ENCODE measurements at places on chromosomes 6 and 20. TPM values are rescaled to one million over a fixed set of nuclear protein-coding genes. Genes with fewer than 3 reads are reported as not detected.

DNA sequence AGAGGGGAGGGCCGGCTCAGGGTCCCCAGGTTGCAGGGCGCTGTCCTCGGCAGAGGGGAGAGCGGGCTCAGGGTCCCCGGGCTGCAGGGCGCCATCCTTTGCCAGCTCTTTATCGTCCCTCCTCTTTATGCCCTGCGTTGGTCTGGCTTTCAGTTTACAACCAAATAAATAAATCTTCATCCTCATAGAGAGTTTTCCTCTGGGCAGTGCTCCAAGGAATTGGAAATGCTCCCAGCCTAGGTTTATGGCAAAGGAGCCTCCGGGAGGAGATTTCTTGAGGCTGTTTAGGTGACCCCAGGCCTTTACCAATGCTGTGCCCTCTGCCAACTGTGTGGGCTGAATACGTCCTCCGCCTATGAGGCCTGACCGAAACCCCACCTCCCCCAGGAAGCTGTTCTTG lies 60.2 kb downstream of the CHMP4B start:
- H3K4me1 ChIP-seq = no peaks in the 10 kb centered on the region
- no peak overlapping the region for H3K27ac ChIP-seq
- no peak overlapping the region for H3K4me3 ChIP-seq
- H3K27me3 ChIP-seq = no peaks in the 10 kb centered on the region

- peaks cover 34% of the 10 kb centered on the region for H3K36me3 ChIP-seq
- no peak for DNase-seq
- H3K27me3 ChIP-seq = no peaks in the 10 kb centered on the region
Measured at GRCh38 chr20:59030911-59031563, 1.1 kb downstream of the ATP5F1E start.

The MYLK4 gene
- total RNA-seq = 0.22 TPM

DNA sequence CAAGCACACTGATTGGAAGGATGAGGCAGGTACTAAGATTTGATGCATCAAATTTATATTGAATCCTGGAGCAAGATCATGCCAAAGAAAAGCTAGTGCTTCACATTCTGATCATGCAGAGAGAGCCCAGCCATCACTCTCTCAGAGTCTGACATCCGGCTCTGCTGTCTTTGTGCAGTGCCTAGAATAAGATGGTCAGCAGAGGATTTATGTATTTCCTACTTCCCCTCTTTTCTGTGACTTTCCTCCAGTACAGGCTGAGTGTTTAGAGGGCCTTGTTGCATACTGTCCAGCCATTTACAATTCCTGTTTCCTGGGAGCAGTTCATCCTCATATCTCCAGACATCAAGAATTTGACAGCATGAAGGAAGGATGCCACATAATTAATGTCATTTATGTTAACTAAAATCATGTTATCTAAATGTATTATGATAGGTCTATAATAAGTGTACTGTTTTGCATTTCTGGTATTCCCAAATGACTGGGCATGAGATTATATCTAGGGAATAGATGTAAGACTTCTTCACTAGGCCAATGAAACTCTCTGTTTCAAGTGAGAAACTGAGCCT lies 167.6 kb downstream of the EPM2A start:
- no peak overlapping the region for H3K27ac ChIP-seq
- no peak overlapping the region for H3K4me3 ChIP-seq
- no peak for DNase-seq

The TPX2 gene
- 62.7 TPM for total RNA-seq

GRCh38 chr20:18839507-18840247 lies 26.1 kb downstream of the SCP2D1 start:
- H3K27ac ChIP-seq = no peak overlapping the region
- DNase-seq = no peak
- no peaks in the 10 kb centered on the region for H3K4me1 ChIP-seq
- H3K36me3 ChIP-seq = no peaks in the 10 kb centered on the region
- H3K27me3 ChIP-seq = no peaks in the 10 kb centered on the region
- H3K4me3 ChIP-seq = no peak overlapping the region

The RIMS4 gene
- not detected for total RNA-seq

DNA sequence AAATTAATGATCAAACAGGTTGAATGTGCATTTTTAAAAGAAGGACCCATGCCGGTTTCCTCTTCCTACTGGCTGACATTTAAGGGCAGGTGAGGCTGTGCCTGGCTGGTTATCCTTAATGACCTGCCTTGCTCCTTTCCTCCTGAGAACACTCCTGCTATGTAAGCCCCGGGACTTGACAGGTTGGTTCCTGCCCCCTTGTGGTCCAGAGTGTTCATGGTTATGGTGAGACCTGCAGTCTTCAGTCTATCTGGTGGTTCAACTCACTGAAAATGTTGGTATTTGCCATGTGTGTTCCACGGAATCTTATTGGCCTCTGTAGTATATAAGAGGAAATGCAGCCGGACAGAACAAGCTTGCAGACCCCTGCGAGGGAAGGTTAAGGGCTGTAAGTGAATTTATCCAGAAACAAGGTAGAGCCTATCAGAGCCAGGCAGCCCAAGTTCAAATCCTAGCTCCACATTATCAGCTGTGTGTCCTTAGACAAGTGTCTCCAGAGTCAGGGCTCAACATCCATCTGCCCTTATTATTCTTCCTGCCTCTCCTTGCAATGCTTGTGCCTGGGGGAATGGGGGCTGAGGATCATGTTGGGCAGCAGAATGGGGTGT lies 5.2 kb upstream of the BPIFA3 start:
- H3K4me3 ChIP-seq = no peak overlapping the region
- no peak for DNase-seq
- no peaks in the 10 kb centered on the region for H3K36me3 ChIP-seq

DNA sequence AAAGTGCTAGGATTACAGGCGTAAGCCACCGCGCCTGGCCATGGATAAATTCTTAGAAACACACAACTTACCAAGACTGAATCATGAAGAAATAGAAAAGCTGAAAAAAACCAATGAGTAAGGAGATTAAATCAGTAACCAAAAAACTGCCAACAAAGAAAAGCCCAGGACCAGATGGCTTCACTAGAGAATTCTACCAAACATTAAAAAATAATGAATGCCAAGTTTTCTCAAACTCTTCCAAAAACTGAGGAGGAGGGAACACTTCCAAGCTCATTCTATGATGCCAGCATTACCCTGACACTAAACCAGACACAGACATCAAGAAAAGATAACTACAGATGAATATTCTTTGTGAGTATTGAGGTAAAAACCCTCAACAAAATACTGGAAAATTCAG lies 44.3 kb downstream of the USP49 start:
- H3K4me1 ChIP-seq = no peaks in the 10 kb centered on the region
- no peaks in the 10 kb centered on the region for H3K36me3 ChIP-seq
- DNase-seq = no peak
- H3K27me3 ChIP-seq = no peaks in the 10 kb centered on the region
- no peak overlapping the region for H3K4me3 ChIP-seq

DNA sequence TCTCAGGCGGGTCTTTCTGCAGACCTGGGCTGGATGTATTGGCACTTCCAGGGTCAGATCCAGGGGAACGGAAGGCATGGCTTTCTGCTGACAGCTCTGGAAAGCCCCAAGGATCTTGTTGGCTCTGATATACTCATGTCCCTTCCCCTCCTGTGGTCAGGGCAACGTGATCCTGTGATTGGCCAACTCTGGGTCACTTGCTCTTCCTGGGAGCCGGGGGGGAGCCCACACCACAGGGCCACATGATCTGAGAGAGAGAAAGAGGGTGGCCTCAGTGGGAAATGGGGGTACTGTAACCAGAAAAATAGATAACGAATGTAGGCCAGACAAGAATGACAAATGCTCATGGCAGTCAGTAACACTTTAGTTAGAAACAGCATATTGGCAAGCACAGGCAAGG lies 223.0 kb downstream of the NFATC2 start:
- no peak for DNase-seq
- H3K27ac ChIP-seq = no peak overlapping the region

The PACRG gene
- total RNA-seq = not detected

DNA sequence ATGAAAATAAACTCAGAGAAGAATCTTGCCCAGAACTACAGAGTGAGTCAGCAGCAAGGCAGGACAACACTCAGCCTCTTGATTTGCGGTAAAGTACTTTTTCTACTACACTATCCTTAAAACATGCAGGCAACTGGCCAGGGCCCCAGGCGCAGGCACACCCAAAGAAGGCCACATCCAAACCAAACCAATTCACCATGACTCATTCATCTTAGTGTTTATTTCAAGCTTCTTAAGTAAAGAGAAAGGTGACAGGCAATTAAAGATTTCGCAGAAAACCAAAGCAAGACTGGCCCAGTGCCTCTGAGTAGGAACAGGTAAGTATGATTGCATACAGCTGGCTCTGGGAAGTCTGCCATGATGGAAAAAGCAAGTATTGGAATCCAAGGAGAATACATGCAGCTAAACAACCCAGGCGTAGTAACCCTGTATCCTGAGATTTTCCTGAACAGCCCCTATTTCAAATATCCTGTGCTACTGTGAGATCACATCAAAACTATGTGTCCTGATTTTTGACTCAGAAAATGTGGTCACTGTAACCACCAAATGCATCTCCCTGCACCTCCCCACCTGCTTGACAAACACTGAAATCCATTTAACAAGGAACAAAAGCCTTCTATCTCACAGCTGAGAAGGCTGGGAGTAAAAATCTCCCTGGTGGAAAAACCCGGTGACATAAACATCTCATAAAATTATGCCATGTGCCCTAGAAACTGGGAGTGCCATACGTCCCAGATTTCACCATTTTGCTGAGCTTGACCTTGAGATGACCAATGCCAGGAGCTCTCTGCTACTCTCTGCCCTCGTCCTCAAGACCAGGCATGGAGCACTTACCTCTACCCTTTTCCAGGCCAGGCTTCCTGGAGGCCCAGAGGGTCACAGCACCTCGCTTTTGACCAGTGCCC lies 12.4 kb downstream of the WFDC3 start:
- no peaks in the 10 kb centered on the region for H3K36me3 ChIP-seq
- H3K27ac ChIP-seq = no peak overlapping the region
- H3K27me3 ChIP-seq = no peaks in the 10 kb centered on the region
- no peak for DNase-seq
- no peak overlapping the region for H3K4me3 ChIP-seq

- H3K27ac ChIP-seq = peak overlapping the region; percentile 67
- no peaks in the 10 kb centered on the region for H3K36me3 ChIP-seq
- H3K4me1 ChIP-seq = peaks cover 23% of the 10 kb centered on the region
- H3K4me3 ChIP-seq = peak overlapping the region; percentile 84
Measured at GRCh38 chr6:107956586-107957307, 1.3 kb downstream of the SEC63 start.

DNA sequence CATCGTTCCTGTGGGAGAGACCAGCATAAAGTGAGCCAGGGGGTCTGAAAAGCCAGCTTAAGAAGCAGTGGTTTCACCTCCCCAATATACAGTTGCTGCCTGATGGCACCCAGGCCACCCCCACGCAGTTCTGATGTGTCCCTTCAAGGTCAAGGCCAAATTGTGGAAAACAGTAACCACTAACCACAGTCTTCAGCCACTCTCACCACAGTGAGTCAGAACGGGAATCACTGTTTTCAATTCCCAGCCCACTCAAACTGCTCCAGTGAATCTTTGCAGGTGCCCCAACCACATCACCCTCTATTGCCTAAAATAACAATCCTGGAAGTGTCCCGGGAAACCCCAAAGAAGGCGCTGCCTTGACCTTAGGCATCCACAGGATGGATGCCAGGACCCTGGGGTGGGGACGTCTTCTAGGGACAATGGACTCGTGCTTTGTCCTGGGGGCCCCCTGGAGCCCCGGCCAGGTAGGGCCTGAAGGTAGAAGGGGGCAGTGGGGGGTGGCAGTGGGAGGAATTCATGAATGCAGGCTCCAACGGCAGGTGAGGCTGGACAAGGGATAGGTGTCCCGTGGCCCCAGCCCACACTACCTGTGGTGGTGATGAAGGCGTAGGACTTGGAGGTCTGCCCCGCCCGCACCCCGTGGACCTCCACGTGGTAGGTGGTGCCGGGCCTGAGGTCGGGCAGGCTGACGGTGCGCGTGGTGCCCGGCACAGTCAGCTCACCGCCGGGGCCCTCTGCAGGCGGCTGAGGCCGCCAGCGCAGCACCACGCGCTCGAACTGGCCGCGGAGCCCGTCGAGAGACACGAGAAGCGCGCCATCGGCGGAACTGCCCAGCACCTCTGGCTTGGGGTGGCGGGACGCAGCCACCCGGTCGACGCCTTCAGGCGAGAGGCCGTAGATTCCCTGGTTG lies 22.2 kb downstream of the TNXB start:
- H3K27me3 ChIP-seq = no peaks in the 10 kb centered on the region
- H3K4me3 ChIP-seq = no peak overlapping the region
- DNase-seq = no peak
- H3K36me3 ChIP-seq = no peaks in the 10 kb centered on the region
- H3K27ac ChIP-seq = no peak overlapping the region

Data from CD8-positive, alpha-beta memory T cell (primary cell).